ENCODE measurements at places on chromosomes 16 and 17.

- no peak for DNase-seq
Measured at GRCh38 chr17:47727704-47728036, 5.4 kb upstream of the TBX21 start.

DNA sequence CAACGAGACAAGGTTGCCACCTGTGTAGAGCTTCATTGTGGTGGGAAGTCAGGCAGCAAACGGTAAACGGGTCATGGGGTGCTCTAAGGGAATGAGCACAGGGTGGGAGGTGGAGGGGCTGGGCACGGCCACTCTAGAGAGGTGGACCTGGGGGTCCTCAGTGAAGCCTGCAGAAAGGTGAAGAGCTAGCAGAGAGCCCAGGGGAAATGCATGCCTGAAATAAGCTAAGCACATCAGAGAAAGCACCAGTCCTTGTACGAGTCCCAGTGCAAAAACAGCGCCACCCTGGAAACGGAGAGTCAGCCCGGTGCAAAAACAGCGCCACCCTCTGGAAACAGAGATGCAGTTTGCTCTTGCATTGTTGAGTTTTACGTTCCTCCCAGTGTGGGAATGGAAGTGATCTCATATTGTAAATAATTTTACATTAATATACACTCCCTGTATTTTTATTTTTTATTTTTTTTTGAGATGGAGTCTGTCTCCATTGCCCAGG is 65.0 kb downstream of the TBC1D16 start:
- no peak for DNase-seq

- no peak for DNase-seq
Measured at GRCh38 chr17:7323731-7324437, 5.3 kb downstream of the NEURL4 start.

GRCh38 chr17:43900183-43900857 is 7.0 kb downstream of the MPP2 start:
- DNase-seq = peak; percentile 46

DNA sequence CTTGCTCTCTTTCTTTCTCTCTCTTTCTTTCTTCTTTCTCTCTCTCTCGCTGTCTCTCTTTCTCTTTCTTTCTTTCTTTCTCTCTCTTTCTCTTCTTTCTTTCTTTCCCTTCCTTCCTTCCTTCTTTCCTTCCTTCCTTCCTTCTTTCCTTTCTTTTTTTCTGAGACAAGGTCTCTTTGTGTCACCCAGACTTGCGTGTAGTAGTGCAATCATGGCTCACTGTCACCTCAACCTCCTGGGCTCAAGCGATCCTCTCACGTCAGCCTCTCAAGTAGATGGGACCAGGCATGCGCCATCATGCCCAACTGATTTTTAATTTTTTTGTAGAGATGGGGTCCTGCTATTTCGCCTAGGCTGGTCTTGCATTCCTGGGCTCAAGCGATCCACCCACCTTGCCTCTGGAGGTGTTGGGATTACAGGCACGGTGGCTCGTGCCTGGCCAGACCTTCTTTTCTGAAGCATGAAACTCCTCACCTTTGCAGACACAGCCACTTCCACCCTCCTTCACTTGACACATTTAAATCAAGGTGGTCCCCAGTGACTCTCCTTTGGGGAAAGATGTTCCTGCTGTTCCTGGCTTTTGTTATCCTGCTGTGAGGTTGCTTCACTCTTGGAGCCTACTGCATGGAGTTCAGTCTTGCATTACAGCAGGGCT is 26.8 kb upstream of the NKD1 start:
- no peak for DNase-seq

GRCh38 chr16:51666074-51666473 is 515.0 kb upstream of the SALL1 start:
- no peak for DNase-seq

DNA sequence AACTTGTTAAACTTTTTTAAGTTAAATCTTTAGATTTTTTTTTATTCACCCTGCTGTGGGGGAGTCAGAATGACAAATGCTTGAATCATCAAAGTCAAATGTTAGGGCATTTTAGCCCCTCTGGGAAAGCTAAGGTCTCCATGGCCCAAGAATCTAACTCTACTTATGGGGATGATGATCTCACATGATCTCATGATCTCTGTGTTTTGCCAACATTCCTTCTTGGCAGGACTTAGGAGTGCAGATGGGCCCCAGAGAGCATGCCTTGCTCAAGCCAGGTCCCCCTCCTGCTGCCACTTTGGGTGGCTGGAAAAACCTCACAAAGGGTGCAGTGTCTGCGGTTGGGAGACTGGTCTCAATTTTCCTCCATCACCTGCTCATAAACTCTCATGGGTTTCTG is 108.6 kb downstream of the PRKCB start:
- no peak for DNase-seq

- no peak for DNase-seq
Measured at GRCh38 chr16:1366712-1367299, 15.1 kb downstream of the GNPTG start.

DNA sequence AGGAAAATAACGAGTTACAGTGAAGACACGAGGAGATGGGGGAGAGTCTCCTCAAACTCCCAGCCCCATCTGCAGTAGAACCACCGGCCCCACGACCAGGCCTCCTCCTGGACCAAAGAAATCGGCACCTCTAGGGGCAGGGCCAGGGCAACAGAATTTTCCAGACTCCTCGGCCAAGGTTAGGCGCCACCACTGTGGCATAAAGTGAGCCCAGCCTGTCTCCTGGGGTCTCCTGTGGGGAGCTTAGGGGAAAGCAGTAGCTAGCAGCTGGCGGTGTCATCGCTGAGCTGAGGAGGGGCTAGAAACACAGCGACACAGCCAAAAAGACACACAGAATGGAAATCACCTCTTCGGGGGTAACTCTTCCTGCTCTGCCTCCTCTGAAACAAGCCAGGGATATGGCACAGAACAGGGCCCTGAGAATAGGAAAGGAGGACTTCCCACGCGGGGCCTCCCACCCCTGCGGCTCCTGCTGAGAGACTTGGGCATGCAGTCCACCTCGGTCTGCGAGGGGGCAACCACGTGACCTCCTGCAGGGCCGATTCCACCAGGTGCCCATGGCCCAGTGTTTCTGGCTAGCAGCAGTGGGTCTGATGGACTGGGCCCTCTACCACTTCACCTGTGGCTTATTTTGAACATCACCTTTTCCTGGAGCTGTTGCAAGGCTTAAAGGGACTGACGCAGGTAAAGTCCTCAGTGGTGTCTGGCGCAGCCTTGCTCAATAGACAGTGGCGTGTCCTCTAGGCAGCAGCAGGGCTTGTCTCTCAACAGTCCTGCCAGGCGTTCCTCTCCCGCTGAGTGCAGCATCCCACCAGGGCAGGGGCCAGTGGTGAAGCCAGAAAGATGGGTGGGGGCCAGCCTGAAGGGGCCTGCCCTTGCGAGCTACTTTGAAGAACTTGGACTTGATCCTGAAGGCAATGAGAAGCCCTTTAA is 6.7 kb upstream of the GINS2 start:
- no peak for DNase-seq

GRCh38 chr17:16342979-16343378 is 10.3 kb downstream of the CENPV start:
- DNase-seq = no peak

DNA sequence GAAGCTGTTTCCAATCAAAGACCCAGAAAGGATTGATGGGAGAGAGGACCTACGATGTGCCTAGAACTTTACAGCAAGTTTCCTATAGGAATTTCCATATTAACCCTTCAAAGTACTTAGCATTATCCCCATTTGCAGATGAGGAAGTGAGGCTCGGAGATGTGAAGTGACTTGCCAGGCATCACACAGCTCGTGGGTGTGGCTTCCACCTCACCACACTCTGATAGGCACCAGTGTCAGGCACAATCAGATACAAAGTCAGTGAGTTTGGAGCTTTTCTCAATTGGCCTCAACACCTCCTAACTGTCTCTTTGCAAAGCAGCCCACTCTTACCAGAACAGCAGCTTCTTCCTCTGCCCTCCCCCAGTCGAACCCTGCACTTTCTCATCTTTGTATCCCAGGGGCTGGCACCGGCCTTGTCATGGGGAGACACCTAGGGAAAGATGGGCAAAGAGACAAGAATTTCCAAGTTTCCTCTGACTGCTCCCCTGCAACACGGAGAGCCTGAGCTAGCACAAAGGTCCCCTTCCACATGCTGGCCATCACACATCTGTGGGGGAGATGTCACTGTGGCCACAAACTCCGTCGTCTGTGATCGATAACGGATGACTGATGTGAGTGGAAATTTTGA is 37.4 kb upstream of the CCL1 start:
- DNase-seq = no peak

- no peak for DNase-seq
Measured at GRCh38 chr16:4513086-4513860, 25.3 kb downstream of the CDIP1 start.

- DNase-seq = no peak
Measured at GRCh38 chr17:33977729-33978514, 277.2 kb upstream of the CCL2 start.

DNA sequence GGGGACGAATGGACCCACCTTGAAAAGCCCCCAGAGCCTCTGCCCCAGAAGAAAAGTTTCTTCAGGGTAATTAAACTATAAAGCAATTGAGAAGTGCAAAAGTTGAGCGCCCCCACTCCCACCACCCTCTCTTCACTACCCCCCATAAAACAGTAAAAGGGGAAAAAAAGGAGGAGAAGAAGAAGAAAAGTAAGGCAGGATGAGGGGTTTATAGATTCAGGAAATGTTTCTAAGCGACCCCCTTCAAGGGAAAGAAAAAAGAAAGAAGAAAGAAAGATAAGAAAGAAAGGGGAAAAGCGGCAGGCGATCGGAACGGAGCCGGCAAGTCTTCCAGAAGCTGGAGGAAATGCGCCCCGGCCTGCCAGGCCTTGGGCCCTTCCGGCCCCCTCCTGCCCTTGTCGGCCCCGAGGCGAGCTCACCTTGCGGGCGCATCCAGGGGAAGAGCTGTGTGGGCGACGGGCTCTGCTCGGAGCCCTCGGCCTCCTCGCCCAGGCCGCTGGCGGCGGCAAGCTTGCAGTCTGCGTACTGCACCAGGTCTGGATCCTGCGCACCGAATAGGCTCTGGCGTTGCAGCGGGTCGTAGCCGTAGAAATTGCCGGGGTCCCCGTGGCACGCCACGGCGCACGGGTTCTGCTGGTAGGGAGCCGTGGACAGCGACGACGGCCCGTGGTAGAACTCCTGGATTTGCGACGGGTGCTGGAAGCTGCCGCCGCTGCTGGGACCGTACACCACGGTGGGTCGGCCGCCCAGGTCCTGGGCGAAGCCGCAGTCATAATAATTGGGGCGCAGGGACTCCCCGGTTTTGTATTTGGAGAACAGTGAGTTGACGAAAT is 1.0 kb downstream of the HOXB8 start:
- DNase-seq = no peak

GRCh38 chr16:11550791-11551498 is 35.8 kb downstream of the LITAF start:
- DNase-seq = no peak

- DNase-seq = no peak
Measured at GRCh38 chr17:1945621-1946020, 79.5 kb downstream of the RTN4RL1 start.

GRCh38 chr17:6756425-6757031 is 682 bp downstream of the XAF1 start:
- DNase-seq = no peak

DNA sequence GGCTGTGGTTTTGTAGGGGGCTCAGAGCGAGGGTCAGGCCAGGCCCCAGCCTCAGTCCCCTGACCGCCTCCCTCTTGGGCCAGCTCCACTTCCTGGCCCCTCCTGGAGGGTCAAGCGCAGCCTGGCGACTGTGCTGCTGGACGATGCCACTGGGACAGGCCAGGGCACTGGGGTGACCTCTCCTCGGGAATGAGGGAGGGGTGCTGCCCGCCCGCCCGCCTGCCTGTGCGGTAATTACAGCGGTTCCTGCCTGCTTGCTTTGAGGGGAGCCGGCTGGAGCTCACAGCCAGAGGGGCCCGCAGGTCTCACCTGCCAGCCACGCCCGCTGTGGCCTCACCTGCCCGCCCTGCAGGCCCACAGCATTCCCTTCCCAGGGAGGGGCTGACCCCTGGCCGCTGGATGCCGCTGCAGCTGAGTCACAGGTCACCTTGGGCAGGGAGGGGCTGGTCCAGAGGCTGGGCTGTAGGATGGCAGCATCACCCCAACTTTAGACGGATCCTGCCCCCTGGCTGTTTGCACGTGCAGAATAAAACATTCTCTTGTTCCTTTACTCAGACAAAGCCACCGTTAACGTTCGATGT is 76.7 kb upstream of the CBX4 start:
- no peak for DNase-seq

DNA sequence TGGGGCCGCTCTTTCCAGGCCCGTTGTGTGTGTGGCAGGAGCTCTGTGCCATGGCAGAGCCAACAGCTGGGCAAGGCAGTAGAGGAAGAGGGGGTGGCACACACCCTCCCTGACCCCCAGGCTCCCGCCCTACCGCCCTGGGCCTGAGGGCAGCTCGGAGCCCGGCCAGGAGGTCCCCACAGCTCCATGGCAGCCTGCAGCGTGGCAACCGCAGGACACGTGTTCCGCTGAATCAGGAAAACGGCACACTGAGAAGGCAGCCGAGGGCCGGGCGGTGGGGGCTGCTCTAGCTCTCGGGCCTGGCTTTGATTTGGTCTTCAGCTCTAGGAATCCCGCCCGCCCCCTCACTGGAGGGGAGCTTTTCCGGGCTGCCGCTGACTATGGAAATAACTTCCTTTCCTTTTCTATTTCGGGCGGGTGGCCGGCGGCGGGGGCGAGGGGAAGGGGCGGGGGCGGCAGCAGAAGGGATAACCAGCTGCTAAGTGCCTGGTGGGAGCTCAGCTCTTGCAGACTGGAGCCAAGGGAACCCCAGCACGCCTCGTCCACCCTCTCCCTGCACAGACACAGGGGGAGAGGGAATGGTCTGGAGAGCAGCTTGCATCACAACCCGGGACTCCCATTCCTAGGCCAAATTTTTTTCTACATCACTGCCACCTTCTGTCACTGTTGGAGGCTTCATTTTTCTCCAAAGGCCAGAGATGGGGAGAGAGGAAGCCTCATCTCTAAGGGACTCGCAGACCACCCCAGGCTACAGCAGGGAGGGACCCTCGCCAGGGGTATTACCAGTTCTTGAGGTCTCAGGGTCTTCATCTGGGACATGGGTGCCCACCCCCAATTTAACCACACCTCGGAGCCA is 24.8 kb upstream of the MRPS23 start:
- DNase-seq = no peak

- DNase-seq = no peak
Measured at GRCh38 chr17:49836111-49837030, 11.5 kb downstream of the TAC4 start.

GRCh38 chr17:75673487-75673886 is 6.3 kb downstream of the SAP30BP start:
- DNase-seq = no peak

- DNase-seq = no peak
Measured at GRCh38 chr17:10156599-10156947, 41.8 kb downstream of the GAS7 start.

GRCh38 chr16:78254841-78255240 is 155.4 kb downstream of the WWOX start:
- no peak for DNase-seq

- no peak for DNase-seq
Measured at GRCh38 chr16:35184356-35184870, 1725.0 kb downstream of the TP53TG3F start.

GRCh38 chr17:77363821-77364361 is 223.1 kb downstream of the SEC14L1 start:
- no peak for DNase-seq

DNA sequence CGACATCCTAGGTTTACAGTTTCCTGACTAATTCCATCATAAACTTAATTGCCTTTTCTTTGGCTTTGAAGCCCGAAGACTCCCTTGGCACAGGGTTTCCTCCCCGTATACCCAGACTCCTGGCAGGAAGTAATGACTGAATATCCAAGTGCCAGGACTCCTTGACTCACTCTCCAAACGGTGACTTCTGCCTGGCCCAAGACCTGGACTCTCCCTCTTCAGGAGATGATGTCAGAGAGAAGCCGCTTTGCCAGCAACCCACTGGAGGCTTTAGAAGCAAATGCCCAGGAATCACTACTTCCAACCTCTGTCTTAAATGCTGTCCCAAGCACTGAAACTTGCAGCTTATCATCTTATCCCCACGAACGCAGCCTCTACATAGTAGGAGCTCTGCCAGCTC is 146.5 kb downstream of the RGS9 start:
- DNase-seq = no peak

Measured in stimulated activated CD8-positive, alpha-beta memory T cell treated with anti-CD3 and anti-CD28 coated beads, Interleukin-4, amount 100 ng/mL, for 1 hour (primary cell).